ENCODE measurements at places on chromosomes 6 and 20.

DNA sequence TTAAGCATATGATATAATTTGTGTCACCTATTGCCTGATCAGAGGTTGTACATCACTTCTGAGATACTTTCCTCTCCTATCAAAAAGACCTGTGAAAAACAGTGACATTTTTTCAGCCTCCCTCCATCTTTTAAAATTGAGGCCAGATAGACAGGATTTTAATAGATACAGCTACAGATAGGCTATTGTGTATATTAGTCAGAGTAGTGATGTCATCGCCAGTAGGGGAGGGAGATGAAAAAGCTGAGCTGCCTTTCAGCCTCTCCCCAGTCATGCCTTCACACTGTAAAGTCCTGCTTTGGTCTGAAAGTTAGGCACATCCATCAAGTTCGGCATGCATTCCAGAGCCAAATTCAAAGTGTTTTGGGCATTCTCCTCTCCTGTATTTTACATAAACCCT is 7.9 kb upstream of the PABPC1L start:
- DNase-seq = no peak

DNA sequence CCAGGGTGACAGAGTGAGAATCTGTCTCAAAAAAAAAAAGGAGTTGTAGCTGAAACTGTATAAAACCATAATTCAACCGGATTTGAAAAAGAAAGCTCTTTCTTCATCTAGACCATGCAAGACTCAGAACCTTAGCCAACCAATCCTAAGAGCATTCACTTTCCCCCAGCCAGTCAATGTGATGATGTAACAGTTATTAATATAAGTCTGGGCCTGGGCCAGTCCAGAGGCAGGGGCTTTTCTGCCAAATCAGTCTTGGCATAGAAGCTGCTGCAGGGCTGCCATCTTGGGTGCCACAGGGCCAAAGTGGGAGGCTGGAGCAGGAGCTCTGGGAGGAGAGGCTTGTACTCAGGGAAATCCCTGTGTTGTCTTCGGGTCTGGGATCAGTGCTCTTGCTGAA is 288.4 kb downstream of the CLIC5 start:
- no peak for DNase-seq

DNA sequence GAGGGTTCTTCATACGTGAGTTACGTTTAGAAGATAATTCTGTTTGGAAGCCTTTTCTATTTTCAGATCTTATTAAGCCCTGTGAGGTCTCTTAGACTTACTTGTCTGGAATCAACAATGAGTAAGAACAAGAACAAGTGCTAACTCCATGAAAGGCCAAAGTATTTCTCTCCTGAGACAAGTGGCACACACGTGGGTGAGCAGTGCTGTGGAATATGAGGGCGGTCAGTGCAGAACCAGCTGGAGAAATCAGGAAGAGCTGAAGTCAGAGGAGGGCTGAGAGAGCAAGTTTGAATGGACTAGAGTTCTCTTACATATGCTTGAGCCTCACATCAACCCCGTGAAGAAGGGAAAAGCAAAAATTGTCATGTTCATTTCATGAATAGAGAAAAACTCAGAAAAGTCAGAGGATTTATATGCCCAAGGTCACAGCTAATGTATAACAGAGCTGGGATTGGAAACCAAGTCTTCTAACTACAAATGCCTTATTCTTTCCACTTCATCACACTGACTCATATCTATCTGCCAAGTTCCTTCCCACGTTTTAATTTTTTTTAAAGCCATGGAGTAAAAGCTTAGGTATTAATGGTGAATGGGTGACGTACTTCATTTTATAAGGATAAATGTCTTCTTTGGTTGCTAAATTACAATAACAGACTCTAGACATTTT is 201.3 kb upstream of the DTNBP1 start:
- DNase-seq = no peak

- no peak for DNase-seq
These were observed 55.7 kb upstream of the LRFN2 start for GRCh38 chr6:40642837-40643236.

- no peak for DNase-seq
These were observed 36.7 kb downstream of the RALY start for GRCh38 chr20:34030456-34030855.

DNA sequence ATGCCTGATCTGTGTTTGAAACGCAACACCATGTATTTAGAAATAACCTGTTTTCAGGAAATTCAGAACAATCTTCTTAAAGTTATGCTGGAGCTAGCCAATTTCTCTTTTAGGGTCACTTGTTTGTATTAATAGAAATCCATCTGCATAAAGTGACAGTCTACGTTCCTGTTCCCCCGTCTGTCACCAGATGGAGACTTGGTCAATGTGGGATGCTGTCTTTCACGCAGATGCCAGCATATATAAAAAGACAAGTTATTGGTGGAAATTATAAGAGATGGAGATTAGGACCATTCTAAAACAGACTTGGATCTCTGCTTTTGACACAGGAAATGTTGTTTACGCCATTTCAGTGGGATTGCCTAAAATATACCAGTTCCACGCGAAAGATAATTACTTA is 162.5 kb upstream of the STMND1 start:
- no peak for DNase-seq

DNA sequence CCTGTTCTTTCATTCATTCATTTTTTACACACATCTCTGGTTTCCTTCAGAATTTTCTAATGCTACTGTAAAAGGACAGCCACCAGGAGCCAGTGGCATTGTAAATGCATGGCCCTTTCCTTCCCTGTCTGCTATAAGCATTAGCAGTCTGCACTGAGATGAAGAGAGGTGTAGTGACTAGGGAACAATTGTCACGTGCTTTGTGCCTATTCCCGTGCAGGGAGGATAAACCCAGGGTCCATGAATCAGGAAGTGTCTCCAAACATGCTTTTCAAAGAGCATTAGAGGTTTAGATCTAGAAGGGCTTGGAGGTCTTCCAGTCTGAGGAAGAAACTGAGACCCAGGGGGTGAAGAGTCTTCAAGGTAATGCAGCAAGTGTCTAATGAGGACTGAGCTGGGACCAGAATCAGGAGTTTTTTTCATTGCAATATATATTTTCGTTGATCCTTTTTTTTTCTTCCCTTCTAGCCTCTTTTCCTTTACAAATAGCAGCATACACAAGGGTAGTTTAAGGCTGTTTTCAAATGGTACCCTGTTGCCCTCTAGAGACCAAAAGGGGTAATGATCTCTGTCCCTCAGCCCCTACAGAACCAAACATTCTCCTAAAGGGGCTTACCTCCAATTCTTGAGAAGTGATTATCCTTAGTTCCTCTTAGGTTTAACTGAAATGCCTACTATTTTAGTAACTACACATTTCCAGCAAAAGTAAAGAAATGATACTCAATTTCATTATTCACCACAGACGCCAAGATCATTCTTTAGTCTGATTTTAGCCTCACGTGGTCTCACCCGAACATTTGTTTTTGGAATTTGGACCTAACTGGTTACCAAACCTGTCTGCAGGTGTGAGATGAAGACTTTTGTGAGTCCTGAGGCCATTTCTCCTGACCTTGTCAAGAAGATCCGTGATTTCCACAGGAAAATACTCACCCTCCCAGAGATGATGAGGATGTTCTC is 6.6 kb downstream of the TRIM15 start:
- DNase-seq = no peak

GRCh38 chr6:168939796-168940195 is 313.9 kb downstream of the THBS2 start:
- DNase-seq = no peak

DNA sequence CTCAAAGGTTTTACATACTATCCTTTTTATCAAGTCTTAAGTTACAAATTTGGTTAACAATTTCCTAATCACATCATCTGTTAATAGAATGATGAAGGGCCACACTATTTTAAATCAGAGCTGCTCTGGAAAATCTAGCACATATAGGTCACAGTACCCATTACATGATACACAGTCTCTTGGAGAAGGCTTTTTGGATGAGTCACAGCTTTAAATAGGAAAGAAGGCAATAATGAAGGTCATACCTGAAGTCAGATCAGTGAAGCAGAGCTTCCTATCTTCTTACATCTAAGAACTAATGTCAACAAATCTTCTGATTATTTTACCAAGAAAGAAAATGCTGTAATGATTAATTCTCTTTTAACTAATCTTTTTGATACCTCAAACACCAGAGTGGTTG is 248.5 kb downstream of the BTBD9 start:
- DNase-seq = no peak

- DNase-seq = no peak
These were observed 1.2 kb upstream of the HTR1B start for GRCh38 chr6:77464495-77464867.

GRCh38 chr6:3913077-3913957 is 64.1 kb downstream of the FAM50B start:
- no peak for DNase-seq

- no peak for DNase-seq
These were observed 9.9 kb upstream of the PCIF1 start for GRCh38 chr20:45924391-45925261.

DNA sequence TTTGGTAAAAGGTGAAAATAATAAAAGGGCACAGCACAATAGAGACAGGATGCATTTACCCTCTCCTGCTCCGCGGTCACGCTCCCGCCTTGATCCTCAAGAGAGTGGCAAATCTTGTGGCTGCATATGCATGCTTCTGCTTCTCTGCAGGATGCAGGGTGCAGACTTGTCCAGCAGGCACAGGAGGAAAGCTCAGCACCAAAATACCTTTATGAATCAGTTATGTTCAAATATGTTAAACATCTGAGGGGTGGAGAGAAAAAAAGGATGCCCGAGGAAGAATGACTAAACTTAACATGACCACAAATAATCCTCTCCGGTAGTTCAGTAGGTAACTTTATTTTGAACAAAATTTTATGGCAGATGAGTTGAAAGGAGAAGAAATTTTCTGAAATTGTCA is 366.1 kb upstream of the SOX4 start:
- no peak for DNase-seq

Measured in NCI-H2107 (cell line).